ENCODE measurements at places on chromosomes 3 and 15.

GRCh38 chr3:172751175-172751704 is 714 bp downstream of the ECT2 start:
- DNase-seq: peak; percentile 6

- DNase-seq: no peak
Measured at GRCh38 chr3:173109143-173109542, 31.9 kb downstream of the SPATA16 start.

- DNase-seq: no peak
Measured at GRCh38 chr3:153257673-153258351, 95.8 kb downstream of the RAP2B start.

DNA sequence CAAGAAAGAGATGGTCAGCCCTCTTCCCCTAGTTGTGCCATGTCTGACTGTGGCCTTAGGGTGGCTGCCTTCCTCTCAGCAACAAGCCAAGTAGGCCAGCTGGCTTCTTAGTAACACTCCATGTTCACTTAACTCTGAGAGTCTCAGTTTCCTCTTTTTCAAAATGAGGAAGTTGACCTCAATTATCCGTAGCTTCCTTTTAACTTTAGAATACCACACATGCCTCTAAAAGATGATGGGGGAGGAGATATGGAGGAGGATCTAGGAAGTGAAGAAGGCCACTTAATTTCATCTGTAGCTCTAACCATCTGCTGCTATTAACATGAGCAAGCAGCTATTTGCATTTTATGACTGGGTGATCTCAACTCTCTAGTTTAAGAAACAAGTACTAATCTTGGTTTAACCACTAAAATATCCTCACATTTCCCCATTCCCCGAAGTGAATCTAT is 32.9 kb downstream of the CD200R1L start:
- no peak for DNase-seq
